Suprapubic skin (tissue), 4 donors: ENCODE measurements at places on chromosomes 12 and 14. TPM values are rescaled to one million over a fixed set of nuclear protein-coding genes. Genes with fewer than 3 reads are reported as not detected.

GRCh38 chr12:27965411-27965810 lies 7.1 kb downstream of the PTHLH start:
- DNase-seq, result no peak
- H3K27me3 ChIP-seq, result peaks cover 45% of the 10 kb centered on the region
- H3K4me3 ChIP-seq, result no peak overlapping the region
- H3K27ac ChIP-seq, result no peak overlapping the region
- H3K36me3 ChIP-seq, result no peaks in the 10 kb centered on the region
- peaks cover 20% of the 10 kb centered on the region for H3K4me1 ChIP-seq

DNA sequence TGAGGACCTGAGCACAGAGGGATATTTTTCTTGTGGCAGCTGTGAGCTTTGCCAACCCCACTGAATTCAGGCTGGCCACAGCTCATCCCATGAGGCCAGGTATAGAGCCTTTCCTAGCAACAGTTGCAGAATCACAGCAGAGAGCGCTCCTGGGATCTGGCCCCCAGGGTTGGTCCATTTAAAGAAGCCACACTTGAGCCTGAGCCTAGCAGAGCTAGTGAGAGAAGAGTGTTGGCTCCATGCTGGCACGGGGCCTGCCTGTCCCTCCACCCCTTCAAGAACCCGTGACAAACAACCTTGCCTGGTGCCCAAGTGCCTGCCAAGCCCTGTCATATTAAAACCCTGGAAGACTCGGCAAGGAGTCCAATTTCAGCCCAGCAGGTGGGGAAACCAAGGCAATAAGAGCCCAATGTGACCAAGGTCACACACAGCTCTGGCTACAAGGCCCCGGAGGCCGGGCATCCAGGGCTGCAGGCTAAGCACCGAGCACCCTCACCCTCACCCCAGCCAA lies 91.6 kb downstream of the LRRC74A start:
- peaks cover 80% of the 10 kb centered on the region for H3K4me1 ChIP-seq
- peak overlapping the region; percentile 98 for H3K27ac ChIP-seq
- H3K36me3 ChIP-seq, result no peaks in the 10 kb centered on the region

DNA sequence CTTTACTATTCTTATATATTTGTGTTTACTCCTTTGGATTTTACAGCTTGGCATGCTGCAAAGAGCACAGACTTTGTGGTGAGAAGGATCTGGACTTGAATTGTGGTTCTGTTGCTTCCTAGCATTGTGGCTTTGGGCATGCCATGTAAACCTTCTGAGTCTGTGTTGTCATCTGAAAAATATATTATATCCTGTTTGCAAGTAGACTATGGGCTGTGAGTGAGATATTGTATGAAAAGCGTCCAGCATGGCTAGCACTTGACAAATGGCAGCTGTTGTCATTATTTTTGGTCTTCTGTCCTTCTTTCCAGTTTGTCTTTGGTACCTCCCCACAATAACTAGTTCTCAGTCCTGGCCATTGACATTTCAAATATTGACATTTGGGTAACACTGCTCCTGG lies 61.8 kb upstream of the DACT1 start:
- H3K4me3 ChIP-seq, result no peak overlapping the region
- H3K4me1 ChIP-seq, result no peaks in the 10 kb centered on the region
- no peaks in the 10 kb centered on the region for H3K36me3 ChIP-seq
- DNase-seq, result no peak

GRCh38 chr12:32944195-32944594 lies 47.6 kb upstream of the PKP2 start:
- no peak overlapping the region for H3K4me3 ChIP-seq
- no peaks in the 10 kb centered on the region for H3K27me3 ChIP-seq
- H3K4me1 ChIP-seq, result no peaks in the 10 kb centered on the region
- H3K36me3 ChIP-seq, result no peaks in the 10 kb centered on the region

GRCh38 chr12:19967001-19967400 lies 401.3 kb upstream of the PDE3A start:
- peaks cover 9% of the 10 kb centered on the region for H3K4me1 ChIP-seq
- H3K4me3 ChIP-seq, result no peak overlapping the region
- no peaks in the 10 kb centered on the region for H3K27me3 ChIP-seq
- no peaks in the 10 kb centered on the region for H3K36me3 ChIP-seq
- H3K27ac ChIP-seq, result no peak overlapping the region
- no peak for DNase-seq

DNA sequence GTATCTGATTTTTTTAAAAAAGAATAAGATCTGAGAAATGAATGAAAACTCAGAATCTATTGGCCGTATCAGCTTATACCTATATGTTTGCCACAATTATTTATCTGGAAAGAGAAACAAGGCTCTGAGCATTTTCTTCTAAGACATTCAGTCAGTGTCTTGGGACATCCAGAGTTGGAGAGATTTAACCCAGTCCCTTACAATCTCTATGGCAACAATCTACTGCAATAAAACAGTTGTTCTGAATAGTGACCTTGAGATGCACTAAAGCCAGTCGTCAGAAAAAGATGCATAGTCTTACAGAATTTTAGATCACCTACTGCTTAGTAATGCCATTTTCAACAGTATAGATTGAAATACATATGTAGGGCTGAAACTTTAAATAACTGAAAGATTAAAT lies 52.0 kb upstream of the SOCS2 start:
- H3K4me3 ChIP-seq, result no peak overlapping the region
- H3K4me1 ChIP-seq, result peaks cover 2% of the 10 kb centered on the region
- no peak for DNase-seq
- H3K27ac ChIP-seq, result no peak overlapping the region
- H3K27me3 ChIP-seq, result no peaks in the 10 kb centered on the region
- no peaks in the 10 kb centered on the region for H3K36me3 ChIP-seq

DNA sequence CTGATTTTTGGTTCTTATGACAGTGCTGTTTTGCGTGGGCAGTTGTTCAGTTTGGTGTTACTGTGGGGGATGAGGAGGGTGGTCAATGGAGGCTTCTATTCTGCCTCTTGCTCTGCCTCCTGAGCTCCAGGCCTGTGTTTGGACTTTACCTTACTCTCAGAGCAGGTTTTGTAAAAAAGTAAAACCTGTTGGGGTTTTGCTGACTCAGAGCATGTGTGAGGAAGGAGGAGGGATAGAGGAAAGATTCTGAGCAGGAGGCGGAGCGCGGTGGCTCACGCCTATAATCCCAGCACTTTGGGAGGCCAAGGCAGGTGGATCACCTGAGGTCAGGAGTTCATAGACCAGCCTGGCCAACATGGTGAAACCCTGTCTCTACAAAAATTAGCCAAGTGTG lies 6.7 kb downstream of the A2ML1 start:
- DNase-seq, result no peak
- H3K27ac ChIP-seq, result no peak overlapping the region
- no peaks in the 10 kb centered on the region for H3K36me3 ChIP-seq
- H3K27me3 ChIP-seq, result no peaks in the 10 kb centered on the region
- H3K4me1 ChIP-seq, result peaks cover 22% of the 10 kb centered on the region

- H3K36me3 ChIP-seq, result no peaks in the 10 kb centered on the region
- H3K27me3 ChIP-seq, result no peaks in the 10 kb centered on the region
- peak; percentile 83 for DNase-seq
- peaks cover 12% of the 10 kb centered on the region for H3K4me1 ChIP-seq
- peak within 1 kb of the TSS; percentile 69 for H3K4me3 ChIP-seq
These were observed at the start of gene MIPOL1 for GRCh38 chr14:37197421-37198272. Gene MIPOL1, plus strand, starts transcription at chr14:37197937. Its CDS starts 49,952 bp downstream, at chr14:37247889.

- H3K27ac ChIP-seq, result no peak overlapping the region
- H3K27me3 ChIP-seq, result peaks cover 35% of the 10 kb centered on the region
- no peaks in the 10 kb centered on the region for H3K36me3 ChIP-seq
- H3K4me3 ChIP-seq, result no peak overlapping the region
- peaks cover 16% of the 10 kb centered on the region for H3K4me1 ChIP-seq
These were observed 2.8 kb downstream of the LBHD2 start for GRCh38 chr14:103086771-103087342.

The HOXC10 gene
- total RNA-seq, result 24.7 TPM

The BIN2 gene
- total RNA-seq, result 0.68 TPM

The C3AR1 gene
- total RNA-seq, result 0.79 TPM

DNA sequence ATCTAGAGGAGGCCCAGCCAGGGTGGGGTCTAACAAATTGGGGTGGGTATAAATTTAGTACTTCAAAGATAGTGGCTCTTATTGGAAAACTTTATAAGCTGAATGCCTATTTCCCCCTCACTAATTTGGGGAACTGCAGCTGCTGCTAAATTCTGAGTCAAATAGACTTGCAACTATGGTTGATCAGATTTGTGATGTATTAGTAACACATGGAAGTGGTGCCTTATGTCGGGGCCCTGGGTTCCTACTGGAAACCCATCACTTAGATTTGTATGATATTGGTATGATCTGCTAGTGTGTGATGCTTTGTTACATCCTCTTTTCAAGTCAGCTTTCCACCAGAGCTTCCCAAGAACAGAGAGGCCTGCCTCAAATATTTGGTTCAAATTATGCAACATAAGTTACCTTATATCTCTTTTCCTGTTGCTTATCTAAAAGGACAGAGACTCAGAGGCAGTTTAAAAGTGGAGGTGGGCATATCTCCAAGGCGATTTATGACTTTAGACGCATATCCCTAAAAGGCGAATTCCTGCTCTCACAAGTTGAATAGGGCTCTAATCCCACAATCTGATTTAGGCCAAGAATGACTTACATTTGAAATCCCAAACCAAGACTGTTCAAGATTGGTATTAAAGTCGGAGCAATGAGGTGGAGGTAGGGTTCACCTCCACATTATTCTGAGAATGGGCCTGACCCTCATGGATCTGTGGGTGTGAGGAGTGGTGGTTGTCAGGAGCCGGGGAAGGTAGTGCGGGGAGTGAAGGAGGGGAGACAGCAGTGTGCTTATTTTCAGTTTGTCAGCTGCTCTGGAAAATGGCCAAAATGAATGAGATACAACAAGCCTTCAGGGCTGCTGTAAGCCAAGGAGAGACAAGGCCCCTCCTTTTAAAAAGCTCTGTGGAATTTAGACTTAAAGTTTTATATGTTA lies 425.8 kb downstream of the RAD51B start:
- no peak overlapping the region for H3K4me3 ChIP-seq
- H3K4me1 ChIP-seq, result peaks cover 81% of the 10 kb centered on the region
- DNase-seq, result no peak
- H3K27ac ChIP-seq, result peak overlapping the region; percentile 73

DNA sequence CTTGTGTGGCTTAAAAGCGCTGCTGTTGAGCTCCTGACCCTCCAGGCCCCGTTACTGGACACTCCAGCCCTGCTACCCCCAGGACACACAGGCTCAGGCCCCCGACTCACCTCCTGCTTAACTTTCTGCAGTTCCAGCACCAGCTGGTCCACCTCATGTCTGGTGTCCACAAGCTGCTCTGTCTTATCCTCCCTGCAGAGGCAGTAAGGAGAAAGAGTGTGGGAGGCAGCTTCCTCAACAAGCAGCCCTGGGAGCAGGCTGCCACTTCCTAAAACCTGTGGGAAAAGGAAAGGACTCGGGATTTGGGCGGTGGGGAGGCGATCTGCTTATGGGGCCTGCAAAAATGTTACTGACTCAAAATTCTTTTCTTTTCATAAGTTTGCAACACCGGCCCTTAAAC lies 79.2 kb downstream of the CCDC88C start:
- H3K27ac ChIP-seq, result no peak overlapping the region
- peaks cover 31% of the 10 kb centered on the region for H3K36me3 ChIP-seq
- DNase-seq, result no peak
- H3K27me3 ChIP-seq, result no peaks in the 10 kb centered on the region
- no peak overlapping the region for H3K4me3 ChIP-seq
- H3K4me1 ChIP-seq, result no peaks in the 10 kb centered on the region

The SLC5A8 gene
- total RNA-seq, result 0.60 TPM

GRCh38 chr14:20687362-20688166 lies 1.0 kb upstream of the ANG start:
- H3K4me3 ChIP-seq, result no peak overlapping the region
- no peaks in the 10 kb centered on the region for H3K36me3 ChIP-seq
- no peak overlapping the region for H3K27ac ChIP-seq
- H3K4me1 ChIP-seq, result peaks cover 42% of the 10 kb centered on the region
- H3K27me3 ChIP-seq, result no peaks in the 10 kb centered on the region

- peaks cover 4% of the 10 kb centered on the region for H3K27me3 ChIP-seq
- no peak overlapping the region for H3K27ac ChIP-seq
- DNase-seq, result no peak
- no peak overlapping the region for H3K4me3 ChIP-seq
- H3K36me3 ChIP-seq, result no peaks in the 10 kb centered on the region
These were observed 77.4 kb downstream of the FBXL14 start for GRCh38 chr12:1517007-1517406.

The COX8C gene
- total RNA-seq, result not detected

- no peaks in the 10 kb centered on the region for H3K4me1 ChIP-seq
- no peak overlapping the region for H3K27ac ChIP-seq
- DNase-seq, result no peak
- H3K4me3 ChIP-seq, result no peak overlapping the region
These were observed 95.4 kb downstream of the MYF5 start for GRCh38 chr12:80811957-80812708.

GRCh38 chr14:92310776-92311375 lies 12.1 kb upstream of the SLC24A4 start:
- H3K4me1 ChIP-seq, result no peaks in the 10 kb centered on the region
- DNase-seq, result no peak

GRCh38 chr14:75277815-75278421 lies 710 bp upstream of the FOS start:
- no peaks in the 10 kb centered on the region for H3K27me3 ChIP-seq
- H3K36me3 ChIP-seq, result peaks cover 40% of the 10 kb centered on the region
- H3K27ac ChIP-seq, result peak overlapping the region; percentile 97
- peaks cover 67% of the 10 kb centered on the region for H3K4me1 ChIP-seq
- H3K4me3 ChIP-seq, result peak overlapping the region; percentile 98

DNA sequence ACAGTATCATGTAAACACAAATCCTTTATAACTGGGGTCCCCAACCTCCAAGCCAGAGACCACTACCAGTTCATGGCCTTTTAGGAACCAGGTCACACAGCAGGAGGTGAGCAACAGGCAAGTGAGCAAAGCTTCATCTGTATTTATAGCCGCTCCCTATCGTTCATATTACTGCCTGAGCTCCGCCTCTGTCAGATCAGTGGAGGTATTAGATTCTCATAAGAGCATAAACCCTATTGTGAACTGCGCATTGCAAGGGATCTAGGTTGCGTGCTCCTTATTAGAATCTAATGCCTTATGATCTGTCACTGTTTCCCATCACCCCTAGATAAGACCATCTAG lies 49.9 kb downstream of the LRP6 start:
- no peak overlapping the region for H3K27ac ChIP-seq
- DNase-seq, result no peak
- H3K27me3 ChIP-seq, result no peaks in the 10 kb centered on the region
- no peaks in the 10 kb centered on the region for H3K36me3 ChIP-seq
- H3K4me1 ChIP-seq, result peaks cover 4% of the 10 kb centered on the region

DNA sequence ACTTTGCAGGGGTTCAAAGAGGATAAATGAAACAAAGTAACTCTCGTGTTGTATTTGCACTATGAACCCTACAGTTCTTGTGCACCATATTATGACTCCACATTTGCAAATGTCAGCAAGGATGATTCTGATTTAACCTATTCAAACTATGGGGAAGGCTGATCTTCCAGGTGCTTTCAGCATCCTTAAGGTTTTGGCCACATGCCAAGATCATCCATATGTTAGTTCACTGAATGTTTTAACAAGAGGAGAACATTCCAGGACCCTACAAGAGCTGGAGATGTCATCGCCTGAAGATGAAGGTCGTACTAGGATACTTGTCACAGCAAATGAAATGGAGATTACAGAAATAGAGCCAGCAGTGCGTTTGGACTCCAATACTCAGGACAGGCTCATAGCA lies 114.2 kb downstream of the DHRS2 start:
- H3K27me3 ChIP-seq, result no peaks in the 10 kb centered on the region
- H3K27ac ChIP-seq, result no peak overlapping the region
- no peaks in the 10 kb centered on the region for H3K4me1 ChIP-seq

The RPGRIP1 gene
- not detected for total RNA-seq

- DNase-seq, result no peak
- H3K4me3 ChIP-seq, result no peak overlapping the region
- no peaks in the 10 kb centered on the region for H3K36me3 ChIP-seq
- H3K27ac ChIP-seq, result no peak overlapping the region
These were observed 1.2 kb upstream of the GIT2 start for GRCh38 chr12:109997393-109997792.

GRCh38 chr12:54765652-54766051 lies 88.7 kb upstream of the MUCL1 start:
- H3K27ac ChIP-seq, result no peak overlapping the region
- DNase-seq, result no peak
- H3K4me1 ChIP-seq, result no peaks in the 10 kb centered on the region
- H3K4me3 ChIP-seq, result no peak overlapping the region
- no peaks in the 10 kb centered on the region for H3K27me3 ChIP-seq
- H3K36me3 ChIP-seq, result no peaks in the 10 kb centered on the region
